ENCODE measurements at places on chromosomes 11 and 22. TPM values are rescaled to one million over a fixed set of nuclear protein-coding genes. Genes with fewer than 3 reads are reported as not detected.

Gene HMOX1
- total RNA-seq: 7.3 TPM

Gene INTS4
- total RNA-seq: 53.9 TPM

Gene KRTAP5-10
- total RNA-seq: not detected

Gene PKDREJ
- total RNA-seq: not detected

DNA sequence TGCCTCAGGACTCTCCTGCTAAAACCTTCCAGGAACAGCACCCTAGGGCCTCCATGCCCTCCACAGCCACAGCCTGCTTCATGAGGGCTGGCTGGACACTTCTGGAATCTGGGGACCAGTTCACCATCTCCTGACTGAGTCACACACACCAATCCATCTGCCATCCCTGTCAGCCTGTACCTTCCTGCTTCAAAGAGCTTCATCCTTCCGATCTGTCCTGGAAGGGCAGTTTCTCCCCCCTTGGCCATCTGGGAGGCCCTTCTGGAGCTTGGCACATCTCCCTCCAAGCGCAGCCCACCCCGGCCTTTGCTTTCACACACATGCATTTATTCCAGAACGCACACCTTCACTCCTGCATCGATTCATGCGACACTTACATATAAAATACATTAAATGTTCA is 13.0 kb downstream of the APBB1 start:
- DNase-seq: no peak

- no peak for DNase-seq
Observed at GRCh38 chr11:102468616-102469195, 16.1 kb upstream of the TMEM123 start.

- DNase-seq: peak; percentile 28
Observed at GRCh38 chr11:90134478-90135003, at the start of gene NAALAD2. Gene NAALAD2, plus strand, starts transcription at chr11:90134663. Its CDS starts 96 bp downstream, at chr11:90134759.

DNA sequence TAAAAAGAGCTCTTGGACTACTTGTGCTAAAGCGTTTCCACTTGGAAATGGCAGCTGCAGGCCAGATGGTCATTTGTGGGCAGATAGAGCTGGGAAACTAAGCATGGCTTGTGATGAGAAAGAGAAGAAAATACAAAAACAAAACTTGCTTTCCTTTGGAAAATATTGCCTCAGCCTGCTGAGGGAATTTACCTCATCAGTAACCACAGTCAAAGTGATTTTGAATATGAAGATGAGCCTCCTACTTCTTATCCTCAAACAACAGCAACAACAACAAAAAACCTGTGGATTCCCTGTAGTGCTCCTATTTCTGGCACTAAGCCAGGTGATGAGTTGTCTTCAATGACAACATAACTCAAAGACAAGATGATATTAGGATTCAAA is 62.7 kb upstream of the FIBIN start:
- DNase-seq: no peak

DNA sequence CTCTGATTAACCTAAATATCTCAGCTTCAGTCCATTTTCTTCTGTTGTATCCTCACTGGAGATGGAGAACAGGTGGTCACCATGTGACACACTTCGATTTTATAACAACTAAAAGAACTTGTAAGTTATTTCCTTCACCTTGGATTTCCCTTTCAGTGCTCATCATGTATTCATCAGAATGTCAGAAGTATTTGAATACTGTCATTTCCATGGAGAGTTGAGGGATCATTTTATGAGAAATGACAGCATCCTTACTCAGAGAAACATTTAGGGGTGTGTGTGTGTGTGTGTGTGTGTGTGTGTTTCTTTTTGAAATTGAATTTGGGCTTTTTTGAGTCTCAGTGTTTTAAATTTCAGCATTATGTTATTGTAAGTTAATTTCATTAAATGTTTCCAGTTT is 205.8 kb downstream of the ARHGAP42 start:
- DNase-seq: no peak

DNA sequence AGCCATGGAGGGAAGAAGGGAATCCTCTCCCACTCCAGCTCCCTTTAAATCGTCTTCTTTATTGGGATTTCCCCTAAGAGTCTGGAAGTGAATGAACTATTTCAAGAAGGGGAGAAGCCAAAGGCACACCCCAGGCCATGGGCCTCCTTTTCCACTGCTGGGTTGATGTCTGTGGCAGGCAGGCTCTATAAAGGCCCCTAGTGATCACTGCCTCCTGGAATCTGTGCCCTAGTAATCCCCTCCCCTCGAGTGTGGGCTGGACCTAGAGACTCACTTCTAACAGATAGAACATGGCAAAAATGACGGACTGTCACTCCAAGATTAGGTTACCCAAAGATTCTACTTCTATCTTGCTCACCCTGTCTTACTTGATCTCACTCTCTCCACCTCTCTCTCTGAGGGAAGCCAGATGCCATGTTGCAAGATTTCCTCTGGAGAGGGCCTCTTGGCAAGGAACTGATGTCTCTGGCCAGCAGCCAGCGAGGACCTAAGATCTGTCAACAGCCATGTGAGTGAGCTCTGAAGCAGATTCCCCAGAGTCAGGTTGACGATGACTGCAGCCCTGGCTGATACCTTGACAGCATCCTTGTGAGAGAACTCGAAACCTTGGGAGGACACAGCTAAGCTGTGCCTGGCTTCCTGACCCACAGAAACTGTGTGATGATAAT is 444.8 kb downstream of the SOX6 start:
- DNase-seq: no peak

- DNase-seq: no peak
Observed at GRCh38 chr11:102791271-102792036, 6.5 kb downstream of the MMP1 start.

- DNase-seq: no peak
Observed at GRCh38 chr11:16124390-16124789, 232.0 kb downstream of the SOX6 start.

DNA sequence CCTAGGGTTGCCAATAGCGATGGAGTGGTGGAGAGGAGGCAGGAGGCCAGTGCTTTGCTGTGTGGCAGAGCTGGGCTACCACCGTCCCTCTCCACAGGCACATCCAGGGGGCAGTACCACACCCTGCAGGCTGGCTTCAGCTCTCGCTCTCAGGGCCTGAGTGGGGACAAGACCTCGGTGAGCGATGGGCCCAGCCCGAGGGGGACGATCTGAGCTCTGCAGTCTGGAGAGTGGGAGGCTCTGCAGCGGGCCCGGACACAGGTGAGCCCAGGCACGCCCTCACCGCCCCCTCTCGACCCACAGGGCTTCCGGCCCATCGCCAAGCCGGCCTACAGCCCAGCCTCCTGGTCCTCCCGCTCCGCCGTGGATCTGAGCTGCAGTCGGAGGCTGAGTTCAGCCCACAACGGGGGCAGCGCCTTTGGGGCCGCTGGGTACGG is 2.5 kb downstream of the PKP3 start:
- peak; percentile 51 for DNase-seq

DNA sequence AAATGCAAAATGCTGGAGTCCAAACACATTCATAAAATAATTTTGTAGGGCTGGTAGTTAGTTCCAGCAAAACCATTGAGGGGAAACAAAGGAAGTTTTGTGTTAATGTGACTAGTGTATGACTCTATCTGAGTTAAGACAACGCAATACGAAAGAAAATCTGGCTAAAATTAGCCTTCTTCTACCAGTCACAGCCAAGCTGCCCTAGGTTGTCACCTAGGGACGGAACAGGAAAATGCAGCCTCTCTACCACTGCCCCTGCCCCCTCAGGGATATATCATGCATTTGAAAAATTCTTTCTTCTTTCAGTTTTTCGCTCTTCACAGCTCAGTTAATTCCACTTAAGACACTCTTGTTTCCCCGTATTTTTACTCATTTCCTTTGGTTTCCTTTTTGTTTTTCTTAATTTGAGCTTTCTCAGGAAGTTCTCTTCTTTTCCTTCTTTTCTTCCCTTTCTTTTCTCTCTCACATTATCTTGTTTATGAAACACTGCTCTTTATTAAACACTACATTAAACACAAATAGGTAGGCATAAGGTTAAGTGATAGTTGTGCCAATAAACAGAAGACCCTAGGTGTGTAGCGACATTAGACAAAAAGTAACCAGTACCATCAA is 30.6 kb downstream of the KIRREL3 start:
- DNase-seq: no peak

DNA sequence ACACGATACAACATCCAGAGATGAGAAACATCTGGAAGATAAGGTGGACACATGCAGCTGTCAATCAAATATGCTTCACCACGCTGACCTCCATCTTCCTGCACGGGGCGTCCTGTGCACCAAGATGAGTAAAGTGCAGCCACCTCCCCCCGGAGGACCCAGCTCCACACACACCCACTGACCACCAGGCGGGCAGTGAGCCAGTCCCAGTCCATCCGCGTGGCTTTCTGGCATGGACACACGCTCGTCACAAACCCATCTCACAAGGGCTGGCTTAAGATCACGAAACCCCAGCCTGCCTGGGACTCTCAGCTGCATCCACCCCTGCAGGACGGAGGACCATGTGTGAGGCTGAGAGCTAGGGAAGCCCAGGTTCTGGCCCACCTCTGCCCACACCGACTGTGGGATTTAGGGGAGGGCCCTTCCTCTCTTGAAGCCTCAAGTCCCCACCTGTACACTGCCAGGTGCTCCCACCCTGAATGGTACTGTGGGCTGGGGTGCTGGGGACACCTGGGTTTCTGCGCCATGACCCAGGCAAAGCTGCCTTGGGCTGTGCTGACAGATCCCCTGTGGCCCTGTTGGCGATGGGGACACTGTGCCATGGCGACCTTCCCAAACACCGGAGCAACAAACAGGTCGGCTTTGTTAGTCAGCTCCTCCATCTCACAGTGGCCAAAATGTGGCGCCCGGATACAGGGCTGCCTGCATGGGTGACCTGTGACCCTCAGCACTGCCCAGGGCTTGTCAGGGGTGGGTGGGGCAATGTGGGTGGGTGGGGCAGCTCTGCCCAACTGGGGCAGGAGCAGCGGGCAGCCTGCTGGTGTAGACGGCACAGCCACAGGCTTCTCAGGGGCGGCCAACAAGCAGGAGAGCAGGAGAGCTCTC is 629.0 kb downstream of the TBC1D22A start:
- no peak for DNase-seq

- DNase-seq: no peak
Observed at GRCh38 chr11:58912124-58912523, 27.2 kb upstream of the GLYATL1 start.

Data from activated naive CD8-positive, alpha-beta T cell treated with anti-CD3 and anti-CD28 coated beads, Interleukin-2, amount 10 ng/mL, durations not matched to agents 7 days and 5 days (primary cell).